ENCODE measurements at places on chromosomes 3 and 15.
A peak's percentile ranks its signal among the peaks of the same experiment; 100 is the strongest.

DNA sequence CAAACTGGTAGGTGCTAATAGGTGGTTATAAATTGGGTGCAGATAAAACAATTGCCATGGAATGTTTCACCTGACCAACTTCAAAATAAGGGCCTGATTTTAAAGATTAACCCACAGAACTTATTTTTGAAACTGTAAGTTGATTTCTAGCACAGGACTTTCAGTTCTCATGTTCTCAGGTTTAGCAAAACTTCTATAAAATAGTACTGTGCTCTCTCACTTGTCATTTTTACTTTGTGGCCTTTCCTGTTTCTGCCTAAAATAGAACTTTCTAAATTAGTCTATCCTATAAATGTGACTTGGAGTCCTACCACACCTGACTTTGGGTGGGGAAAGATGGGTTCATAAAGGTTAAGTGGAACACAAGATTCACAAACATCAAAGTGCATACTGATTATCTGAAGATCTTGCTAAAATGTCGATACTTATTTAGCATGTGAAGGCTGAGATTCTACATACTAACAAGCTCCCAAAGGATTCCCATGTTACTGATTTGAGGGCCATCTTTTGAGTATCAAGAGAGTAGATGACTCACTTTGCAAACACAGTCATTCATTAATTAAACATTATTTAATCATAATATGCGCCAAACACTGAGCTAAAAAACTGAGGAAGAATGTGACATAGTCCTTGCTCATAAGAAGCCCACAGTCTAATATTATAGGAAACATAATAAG lies 38.6 kb downstream of the BTLA start:
- DNase-seq, result no peak

GRCh38 chr3:186115239-186115996 lies 6.5 kb upstream of the ETV5 start:
- DNase-seq, result no peak

- DNase-seq, result no peak
These were observed 35.2 kb upstream of the CTDSPL start for GRCh38 chr3:37826502-37826901.

DNA sequence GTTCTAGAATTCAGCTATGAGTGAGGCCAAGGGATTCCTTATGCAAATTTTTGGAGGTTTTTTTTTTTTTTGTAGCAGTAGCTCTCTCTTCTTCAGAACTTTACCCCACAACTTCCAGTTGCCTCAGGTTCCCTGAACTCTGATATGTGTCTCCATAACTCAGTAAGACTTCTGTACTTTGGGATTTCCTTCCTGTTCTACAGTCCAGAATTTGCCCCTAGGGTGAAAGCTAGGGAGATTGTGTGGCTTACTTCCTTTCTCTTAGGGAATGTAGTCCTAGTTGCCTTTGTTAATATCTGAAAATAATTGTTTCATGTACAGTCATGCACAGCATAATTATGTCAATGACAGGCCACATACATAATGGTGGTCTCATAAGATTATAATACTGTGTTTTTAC lies 30.8 kb downstream of the LRRC28 start:
- DNase-seq, result no peak

DNA sequence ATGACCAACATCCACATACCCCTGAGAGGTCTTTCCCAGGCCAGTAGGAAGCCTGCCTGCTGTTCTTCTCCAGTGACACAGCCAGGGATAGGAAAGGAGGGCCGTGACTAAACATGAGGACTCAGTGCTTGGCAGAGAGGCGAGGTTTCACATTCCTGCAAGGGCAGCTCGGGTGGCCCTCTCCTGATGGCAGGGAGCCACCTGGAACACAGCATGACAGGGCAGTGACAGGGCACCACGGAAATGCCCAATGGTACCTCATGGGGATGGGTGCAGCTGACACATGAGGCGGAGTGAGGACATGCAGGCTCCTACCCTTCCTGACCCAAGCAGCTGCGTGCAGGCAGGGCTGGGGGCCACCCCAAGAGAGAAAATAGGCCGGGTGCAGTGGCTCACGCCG lies 7.4 kb upstream of the TGM5 start:
- DNase-seq, result no peak

DNA sequence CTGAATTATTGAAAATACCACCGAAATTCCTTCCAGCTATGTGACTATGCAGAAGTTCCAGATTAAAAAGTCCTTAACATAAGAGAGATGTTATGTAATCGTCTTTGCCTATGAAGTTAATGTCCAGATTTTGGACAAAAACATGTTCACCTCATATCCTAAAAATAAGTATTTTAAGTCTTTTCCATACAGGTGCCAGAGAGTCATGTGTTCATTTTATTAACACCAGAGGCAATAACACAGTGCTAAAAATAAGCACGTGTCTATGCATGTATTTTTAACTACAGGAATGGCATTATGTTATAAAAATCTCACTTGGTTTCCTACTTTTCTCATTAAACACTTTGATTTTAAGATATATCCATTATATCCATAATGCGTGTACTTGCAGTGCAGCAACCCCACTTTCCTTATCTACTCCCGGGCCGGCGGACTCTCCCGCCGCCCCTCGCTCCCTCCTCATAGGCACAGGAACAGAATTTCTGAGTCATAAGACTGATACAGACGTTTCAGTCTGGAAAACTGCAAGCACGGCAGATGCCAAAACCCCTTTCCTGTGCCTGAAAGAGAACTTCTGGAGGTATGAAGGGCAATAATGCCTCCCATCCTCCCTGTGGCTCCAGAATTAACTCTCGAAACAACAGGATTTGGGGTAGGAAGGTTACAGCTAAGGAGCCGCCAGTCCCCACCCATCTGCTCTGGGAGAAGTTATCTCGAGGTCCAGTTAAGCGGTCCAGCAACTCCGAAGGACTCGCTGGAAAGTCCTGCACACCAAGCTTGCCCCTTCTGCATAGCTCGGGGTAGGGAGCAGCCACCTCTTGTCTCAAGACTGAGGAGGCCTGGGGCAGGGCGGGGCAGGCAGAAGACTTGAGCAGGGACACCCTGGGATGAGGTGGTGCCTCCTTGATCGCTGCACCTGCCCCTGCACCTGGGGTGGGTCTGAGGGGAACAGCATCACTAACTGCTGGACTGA lies 22.3 kb upstream of the PSTPIP1 start:
- DNase-seq, result no peak

GRCh38 chr15:57883701-57884100 lies 177.2 kb downstream of the POLR2M start:
- no peak for DNase-seq

GRCh38 chr15:35626571-35627318 lies 80.8 kb upstream of the DPH6 start:
- DNase-seq, result no peak

GRCh38 chr15:38002883-38003477 lies 68.5 kb downstream of the TMCO5A start:
- DNase-seq, result peak; percentile 50

All from NK-92 treated with Interleukin-12 subunit alpha and Interleukin-12 subunit beta, amount 100 ng/mL, for 24 hours (cell line).